ENCODE measurements at places on chromosomes 11 and 22. TPM values are rescaled to one million over a fixed set of nuclear protein-coding genes. Genes with fewer than 3 reads are reported as not detected.

HTR3A gene
- not detected for total RNA-seq

- no peak for DNase-seq
Measured at GRCh38 chr11:30586251-30587144, at the start of gene MPPED2. Gene MPPED2, minus strand, starts transcription at chr11:30586353. Its CDS starts 5,980 bp downstream, at chr11:30580373.

GRCh38 chr11:47152126-47152952 lies 24.3 kb downstream of the ARFGAP2 start:
- DNase-seq = no peak

- DNase-seq = no peak
Measured at GRCh38 chr11:629237-629583, 2.2 kb upstream of the SCT start.

DNA sequence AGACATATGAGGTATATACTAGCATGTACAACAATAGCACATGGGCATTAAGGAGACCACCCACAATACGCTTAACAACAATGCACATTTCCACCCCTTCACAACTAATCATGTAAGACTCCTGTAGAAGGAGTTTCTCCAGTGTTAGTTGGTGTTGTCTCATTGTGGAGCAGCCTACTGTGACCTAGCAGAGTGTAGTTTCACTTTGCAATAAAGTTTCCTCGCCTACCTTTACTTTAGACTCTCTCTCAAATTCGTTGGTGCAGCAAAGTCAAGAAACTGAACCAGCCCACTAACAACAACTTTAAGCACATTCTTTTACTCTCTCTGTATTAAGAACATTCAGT lies 863.6 kb downstream of the FAM181B start:
- DNase-seq = no peak

Data from natural killer cell treated with Interleukin-12 subunit alpha and Interleukin-12 subunit beta and Interleukin-15 and Interleukin-18, amount 100 ng/mL, for 72 hours (primary cell).